CD4-positive, alpha-beta T cell treated with Interleukin-10 for 1 hour (primary cell): ENCODE measurements at places on chromosomes 11 and 22.
A peak's percentile ranks its signal among the peaks of the same experiment; 100 is the strongest.

DNA sequence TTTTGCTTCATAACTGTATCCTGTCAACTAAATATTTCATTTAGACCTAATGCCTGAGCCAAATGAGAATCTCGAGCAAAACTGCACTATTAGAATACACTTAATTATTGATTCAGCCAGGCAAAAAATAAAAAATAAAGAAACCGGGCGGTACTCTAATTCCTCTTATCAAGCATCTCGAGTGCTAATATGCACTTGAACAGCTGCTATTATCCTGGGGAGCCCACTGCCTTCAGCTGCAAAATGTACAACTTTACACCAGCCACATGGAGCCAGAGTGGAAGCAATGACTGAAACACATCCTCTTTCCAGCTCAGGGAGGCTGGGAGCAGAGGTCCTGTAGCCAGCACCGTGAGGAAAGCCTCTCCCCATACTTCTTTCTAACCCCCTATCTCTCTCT lies 390.0 kb upstream of the CADM1 start:
- no peak for DNase-seq

- no peak for DNase-seq
Observed at GRCh38 chr22:42862045-42862734, 5.1 kb upstream of the ARFGAP3 start.

DNA sequence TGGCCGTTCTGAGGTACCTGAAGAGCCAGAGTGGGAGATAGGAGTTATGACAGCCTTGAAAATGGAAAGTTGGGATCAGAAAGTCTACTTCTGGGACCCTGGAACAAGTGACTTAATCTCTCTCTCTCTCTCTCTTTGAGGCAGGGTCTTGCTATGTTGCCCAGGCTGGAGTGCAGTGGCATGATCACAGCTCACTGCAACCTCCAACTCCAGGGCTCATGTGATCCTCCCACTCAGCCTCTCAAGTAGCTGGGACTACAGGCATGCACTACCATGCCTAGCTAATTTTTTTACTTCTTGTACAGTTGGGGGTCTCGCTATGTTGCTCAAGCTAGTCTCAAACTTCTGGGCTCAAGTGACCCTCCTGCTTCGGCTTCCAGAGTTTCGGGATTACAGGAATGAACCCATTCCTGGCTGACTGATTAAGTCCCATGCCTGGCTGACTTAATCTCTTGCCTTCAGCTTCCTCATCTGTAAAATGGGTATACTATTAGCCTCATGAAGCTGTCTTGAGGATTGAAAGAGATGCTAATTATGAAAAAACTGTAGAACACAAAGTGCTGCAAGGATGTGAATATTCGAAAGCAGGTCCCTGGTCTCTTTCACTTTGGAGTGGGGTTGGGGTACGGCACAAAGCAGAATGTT lies 87.7 kb downstream of the UBASH3B start:
- no peak for DNase-seq

DNA sequence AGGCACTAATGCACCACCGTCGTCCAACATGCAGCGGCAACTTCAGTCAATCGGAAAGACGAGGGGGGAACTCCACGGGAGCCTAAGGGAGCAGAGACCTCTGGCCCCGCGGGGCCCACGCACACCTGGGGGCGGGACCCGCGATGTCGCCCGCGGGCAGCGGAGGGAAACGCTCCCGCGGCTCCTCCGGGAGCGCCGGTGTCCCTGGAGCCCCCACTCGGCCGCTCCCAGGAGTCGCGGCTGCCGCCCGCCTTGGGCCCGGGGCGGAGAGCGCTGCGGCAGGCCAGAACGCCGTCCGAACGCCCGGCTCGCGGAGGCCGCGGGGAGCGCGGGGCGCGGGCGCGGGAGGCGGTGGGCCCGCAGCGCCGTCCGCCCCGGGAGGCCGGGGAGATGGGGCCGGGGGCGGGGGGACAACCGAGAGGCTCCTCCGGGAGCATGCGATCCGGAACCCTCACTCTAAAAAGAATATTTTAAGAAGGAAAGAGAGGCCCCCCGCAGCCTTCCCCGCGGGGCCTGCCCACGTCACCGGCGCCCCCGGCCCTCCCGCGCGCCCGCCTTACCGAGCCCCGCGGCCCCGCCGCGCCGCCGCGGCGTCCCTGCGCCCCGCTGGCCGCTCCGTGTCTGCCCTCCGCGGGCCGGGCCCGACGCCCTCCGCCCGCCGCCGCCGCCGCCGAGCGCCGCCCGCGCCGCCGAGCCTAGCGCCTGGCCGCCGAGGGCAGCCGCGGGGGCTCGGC lies 86.6 kb upstream of the ARHGAP32 start:
- no peak for DNase-seq

GRCh38 chr22:19059481-19060278 lies 62.5 kb downstream of the DGCR2 start:
- DNase-seq = no peak

DNA sequence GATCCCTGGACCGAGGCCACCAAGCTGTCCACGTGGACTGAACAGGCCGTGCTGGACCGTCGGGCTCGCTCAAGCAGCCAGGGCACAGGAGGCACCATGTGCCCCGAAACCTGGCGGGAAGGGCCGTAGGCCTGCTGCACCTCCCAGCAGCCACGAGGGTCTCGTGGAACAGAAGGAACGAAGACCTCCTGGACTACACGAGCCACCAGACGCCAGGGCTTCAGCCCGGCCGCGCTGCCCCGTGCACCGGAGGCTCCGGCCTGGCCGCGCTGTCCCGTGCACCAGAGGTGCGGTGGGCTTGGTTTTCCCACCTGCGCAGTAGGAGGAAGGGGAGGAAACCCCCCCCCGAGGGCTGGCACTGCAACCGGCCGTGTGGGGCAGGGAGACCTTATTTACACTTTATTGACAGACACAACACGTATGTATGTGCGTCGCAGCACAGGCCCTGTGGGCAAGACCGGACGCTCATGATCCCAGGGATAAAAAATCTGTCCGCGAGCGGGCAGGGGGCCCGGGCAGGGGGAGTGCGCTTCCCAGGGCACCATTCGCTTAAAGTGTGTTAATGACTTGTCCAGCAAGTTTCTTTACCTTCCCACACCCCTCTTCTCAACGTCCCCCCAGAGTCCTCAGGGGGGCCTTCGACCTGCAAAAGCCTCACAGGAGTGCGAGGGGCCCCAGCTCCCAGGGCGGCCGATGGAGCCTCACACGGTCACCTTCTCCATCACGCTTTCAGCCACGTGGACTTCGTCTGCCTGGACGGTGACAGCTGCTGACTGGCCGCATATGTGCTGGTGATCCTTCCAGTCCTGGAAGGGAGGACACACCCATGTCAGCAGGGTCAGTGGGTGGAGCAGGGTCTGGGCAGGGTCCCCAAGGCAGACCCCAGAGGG lies 7.0 kb downstream of the DRD4 start:
- DNase-seq = no peak

DNA sequence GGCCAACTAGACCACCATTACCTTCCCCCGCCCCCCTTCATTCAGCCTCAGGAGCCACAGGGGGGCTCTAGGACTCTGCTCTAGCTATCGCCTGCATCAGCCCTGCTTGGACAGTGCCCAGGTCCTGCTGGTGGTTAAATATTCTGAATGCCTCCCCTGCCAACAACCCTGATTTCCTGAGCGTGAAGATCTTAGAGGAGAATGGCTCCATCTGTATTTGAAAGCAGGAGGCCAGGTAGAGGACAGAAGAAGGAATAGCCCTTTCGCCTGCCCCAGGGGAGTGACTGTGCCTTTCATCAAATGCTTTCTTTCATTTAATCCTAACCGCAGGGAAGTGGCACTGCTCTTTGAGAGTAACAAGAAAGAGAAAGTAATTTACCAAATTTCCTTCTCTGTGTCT lies 69.2 kb downstream of the ISX start:
- DNase-seq = no peak

DNA sequence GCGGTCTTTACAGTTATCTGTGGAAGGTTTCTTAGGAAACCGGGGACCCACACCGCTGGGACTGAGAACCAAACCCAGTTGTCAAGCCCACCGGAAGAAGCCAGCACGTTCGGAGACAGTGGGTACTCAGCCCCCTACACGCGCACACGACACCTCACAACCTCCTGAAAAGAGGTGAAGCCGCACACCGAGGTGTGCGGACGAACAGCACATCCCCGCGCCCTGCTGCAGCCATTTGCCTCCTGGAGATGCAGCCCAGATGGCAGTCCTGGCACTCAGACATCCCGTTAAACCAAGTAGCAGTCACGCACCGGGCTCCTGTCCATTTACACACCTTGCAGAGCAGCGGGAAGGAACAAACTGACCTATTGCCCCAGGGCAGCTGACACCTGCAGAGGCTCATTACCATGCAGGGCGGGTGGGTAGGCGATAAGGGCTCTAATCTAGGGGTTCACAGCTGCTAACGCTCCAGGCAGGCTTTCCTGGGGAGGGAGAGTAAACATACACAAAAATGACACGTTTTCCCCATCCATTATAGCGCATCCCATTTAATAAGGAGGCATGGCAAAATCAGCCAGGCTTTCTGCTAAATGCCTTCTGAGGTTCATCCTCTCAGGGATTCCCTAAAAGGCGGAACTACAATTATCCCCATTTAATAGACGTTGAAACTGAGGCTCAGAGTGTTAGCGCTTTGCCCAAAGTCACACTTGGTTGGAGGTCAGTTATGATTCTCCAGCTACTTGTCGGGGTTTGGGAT lies 864 bp upstream of the EHBP1L1 start:
- DNase-seq = no peak

GRCh38 chr11:95641495-95641894 lies 148.1 kb downstream of the FAM76B start:
- DNase-seq = peak; percentile 46

DNA sequence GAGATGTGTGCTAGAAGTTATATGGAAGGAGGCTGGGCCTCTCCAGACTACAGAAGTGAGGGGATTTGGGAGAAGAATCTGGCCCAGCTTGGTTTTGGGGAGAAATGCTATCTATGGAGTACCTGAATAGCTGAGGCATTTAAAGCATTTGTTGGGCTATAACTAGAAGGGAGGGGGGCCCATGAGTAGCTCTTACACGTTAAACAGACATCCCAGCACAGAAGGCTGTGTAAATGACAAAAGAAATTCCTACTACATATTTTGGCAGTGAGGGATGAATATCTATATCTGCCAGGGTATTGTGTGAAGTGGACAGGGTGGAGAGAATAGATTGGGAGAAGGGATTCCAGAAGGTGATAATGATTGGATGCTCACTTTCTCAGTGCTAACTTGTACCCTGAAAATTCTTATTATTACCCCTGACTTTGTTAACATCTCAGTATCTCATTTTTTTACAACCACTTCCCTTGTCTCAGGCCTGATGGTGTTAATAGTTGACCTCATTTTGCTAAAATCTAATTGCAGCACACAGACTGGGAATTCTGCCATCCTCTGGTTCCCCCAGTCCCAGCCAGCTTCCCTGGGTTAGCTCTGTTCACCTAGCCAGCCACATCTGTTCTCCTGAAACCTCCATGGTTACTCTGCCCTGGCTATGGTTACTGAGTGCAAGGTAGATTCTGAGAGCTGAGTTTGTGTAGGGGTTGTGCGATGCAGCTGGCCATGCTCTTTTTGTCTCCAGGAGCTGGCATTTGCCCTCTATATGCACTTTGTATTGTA lies 28.8 kb upstream of the RRM1 start:
- DNase-seq = no peak

DNA sequence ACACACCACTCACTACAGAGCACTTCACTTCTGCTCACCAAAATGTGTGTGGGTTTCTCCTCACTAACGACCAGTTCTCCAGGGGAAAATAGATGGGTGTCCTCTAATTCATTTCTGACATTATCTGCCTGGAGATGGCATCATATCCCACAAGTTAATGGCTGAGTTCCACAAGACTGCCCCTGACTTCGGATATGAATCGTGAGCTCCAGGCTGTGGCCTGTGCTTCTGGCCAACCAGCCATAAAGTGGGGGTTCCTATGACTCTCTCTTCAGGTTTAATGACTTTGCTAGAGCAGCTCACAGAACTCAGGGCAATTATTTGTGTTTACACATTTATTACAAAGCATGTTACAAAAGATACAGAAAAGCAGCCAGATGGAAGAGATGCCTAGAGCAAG lies 113.0 kb upstream of the SYT13 start:
- DNase-seq = no peak

DNA sequence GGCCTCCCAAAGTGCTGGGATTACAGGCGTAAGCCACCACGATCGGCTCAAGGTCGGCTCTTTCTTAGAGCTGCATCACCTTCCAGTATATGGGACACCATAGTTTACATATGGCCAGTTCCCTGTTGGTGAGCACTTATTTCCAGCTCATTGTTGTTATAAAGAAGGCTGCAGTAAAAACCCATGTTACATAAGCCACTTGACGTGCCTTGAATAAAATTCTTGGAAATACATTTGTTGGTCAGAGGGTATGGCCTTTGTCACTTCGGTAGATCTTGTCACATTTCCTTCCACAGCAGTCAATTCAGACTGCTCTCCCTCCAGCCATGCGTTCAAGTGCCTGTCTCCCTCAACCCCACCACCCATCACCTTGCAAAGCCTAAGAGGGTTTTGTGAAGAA lies 92.9 kb downstream of the PRR5L start:
- no peak for DNase-seq

GRCh38 chr22:30223303-30223702 lies 23.3 kb downstream of the LIF start:
- no peak for DNase-seq

GRCh38 chr11:78825591-78826020 lies 250.9 kb upstream of the NARS2 start:
- no peak for DNase-seq

GRCh38 chr11:41121600-41121999 lies 337.9 kb downstream of the LRRC4C start:
- no peak for DNase-seq

DNA sequence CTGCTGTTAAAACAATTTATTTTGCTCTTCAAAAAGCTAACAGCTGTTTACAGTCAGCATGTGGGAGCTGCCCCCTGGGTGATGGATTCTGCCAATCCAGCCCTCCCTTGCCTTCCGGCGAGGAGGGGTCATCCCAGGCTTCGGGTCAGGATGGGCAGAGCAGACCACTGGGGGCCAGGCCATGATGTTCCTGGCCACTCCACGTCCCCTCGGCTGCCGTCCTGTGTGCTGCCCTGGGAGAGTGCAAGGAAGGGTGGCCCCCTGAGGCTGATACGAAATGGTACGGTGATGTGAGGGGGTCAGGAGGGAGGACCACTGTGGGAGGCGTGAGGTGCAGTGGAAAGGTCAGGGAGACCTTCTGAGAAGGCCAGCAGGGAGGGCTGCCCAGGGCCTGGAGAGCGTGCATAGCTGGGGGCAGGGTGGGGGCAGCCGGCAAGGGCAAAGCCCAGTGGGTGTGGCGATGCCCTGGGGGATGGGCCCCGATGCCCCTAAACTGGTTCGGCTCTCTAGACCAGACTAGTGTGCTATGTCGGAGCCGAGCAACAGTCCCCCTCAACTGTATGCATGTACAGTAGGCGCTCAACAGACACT lies 41.3 kb downstream of the RTN4R start:
- DNase-seq = no peak

- DNase-seq = no peak
Observed at GRCh38 chr22:19526702-19527111, 2.5 kb upstream of the CLDN5 start.

- no peak for DNase-seq
Observed at GRCh38 chr11:36557991-36558390, 9.8 kb upstream of the RAG1 start.
